ENCODE measurements at places on chromosomes 6 and 20.

DNA sequence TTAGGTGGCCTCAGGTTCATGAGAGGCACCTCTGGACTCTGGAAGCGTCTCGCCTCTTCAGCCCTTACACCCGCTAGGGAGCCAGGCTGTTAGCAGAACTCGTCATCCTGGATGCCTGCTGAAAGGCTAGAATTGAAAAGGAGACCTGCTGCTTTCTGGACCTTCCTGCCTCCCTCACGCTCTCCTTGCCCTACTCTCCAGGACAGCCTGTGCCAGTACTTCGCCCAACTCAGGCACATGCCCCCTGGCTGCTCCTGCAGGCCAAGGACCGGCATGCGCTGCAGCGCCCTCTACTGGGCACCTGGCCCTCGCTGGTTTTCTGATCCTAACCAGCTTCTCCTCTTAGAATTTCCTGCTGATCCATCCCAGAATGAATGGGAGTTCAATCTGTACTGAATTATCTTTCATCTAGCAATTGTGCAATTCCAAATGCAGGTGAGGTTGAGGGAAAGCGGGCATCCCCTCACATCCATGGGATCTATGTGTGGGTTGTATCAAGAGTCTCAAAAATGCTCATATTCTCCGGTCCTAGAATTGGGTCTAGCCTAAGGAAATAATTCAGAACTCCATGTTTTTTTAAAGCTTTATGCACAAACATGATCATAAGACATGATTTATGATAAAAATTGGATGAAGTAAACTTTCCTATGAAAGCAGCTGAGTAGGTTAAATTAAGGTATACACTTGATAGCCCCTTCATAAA is 78.0 kb downstream of the PTPN1 start:
- DNase-seq = peak; percentile 70

DNA sequence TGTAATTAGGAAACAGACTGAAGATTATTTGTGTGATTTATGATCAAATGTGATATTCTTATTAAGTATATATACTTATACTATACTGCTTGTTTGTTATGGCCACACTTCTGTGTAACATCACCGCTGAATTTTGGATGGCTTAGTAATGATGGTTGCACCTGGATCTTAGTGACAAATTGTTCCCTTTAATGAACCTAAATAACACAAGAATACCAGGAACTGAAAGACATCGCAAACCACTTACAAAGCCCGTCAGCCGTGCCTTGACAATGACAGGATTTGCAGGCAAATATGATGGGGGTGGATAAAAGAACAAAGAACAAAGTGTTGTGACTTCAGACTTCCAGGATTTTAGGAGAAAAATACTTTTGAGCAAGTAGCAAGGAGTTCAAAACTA is 67.1 kb downstream of the LAMP5 start:
- DNase-seq = no peak

DNA sequence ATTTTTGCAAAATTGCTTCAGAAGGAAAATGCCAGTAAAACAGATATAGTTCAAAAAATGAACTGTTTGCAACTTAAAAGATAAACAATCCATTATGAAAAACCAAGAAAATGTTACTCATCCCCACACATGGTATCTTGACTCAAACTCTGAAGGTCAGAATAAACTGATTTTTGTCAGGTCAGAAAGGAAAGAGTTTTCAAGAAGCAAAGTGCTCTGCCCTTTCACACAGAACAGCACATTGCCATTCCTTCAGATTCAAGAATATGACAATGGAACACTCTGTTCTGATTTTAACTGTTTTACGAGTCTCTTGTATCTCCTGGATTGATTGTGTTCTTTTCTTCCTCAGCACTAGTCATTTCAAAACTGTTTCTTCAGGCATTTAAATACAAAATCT is 33.8 kb upstream of the NT5E start:
- no peak for DNase-seq

- no peak for DNase-seq
These were observed 292.2 kb upstream of the RSPO3 start for GRCh38 chr6:126826166-126826714.

GRCh38 chr20:4608861-4609260 is 112.8 kb upstream of the PRND start:
- no peak for DNase-seq

- DNase-seq = no peak
These were observed 37.1 kb downstream of the PHF3 start for GRCh38 chr6:63672582-63673129.

DNA sequence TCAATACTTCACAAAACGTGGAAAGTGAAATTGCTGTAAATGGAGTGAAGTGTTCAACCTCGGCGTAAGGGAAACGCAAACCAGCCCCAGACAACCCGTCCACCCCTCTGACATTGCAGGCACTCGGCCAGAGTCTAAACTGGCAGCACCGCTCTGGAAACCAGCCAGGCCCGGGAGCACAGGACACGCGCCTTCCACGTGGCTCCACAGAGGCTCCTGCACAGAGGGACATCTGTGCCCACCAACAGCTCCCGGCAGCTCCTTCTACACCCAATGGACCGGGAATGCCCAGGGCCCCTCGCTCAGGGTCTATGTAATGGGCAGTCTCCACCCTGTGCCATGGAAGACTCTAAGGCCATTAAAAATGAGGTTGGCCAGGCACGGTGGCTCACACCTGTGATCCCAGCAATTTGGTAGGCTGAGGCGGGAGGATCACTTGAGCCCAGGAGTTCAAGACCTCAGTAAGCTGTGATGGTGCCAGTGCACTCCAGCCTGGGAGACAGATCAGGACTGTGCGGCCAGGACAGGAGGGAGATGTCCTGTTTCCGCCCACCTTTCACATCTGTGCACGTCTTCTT is 3.4 kb upstream of the HELZ2 start:
- no peak for DNase-seq

DNA sequence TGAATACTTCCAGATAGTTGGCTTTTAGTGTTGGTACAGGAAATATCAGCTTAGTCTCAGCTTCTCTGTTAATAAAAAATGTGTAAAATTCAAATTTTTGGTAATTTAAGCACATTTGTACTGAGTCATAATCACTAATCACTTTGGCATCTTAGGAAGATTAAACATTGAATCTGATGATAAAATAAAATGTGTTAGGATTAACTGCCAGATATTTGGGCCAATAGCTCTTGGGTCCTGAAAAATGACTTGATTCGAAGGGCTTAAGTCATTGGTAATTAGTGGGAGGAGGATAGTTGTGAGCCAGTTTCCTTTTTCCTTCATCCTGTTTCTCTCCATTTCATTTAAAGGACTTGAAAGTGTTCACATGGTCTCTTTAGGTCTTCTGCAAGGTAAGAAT is 426.1 kb downstream of the RFPL4B start:
- DNase-seq = no peak

DNA sequence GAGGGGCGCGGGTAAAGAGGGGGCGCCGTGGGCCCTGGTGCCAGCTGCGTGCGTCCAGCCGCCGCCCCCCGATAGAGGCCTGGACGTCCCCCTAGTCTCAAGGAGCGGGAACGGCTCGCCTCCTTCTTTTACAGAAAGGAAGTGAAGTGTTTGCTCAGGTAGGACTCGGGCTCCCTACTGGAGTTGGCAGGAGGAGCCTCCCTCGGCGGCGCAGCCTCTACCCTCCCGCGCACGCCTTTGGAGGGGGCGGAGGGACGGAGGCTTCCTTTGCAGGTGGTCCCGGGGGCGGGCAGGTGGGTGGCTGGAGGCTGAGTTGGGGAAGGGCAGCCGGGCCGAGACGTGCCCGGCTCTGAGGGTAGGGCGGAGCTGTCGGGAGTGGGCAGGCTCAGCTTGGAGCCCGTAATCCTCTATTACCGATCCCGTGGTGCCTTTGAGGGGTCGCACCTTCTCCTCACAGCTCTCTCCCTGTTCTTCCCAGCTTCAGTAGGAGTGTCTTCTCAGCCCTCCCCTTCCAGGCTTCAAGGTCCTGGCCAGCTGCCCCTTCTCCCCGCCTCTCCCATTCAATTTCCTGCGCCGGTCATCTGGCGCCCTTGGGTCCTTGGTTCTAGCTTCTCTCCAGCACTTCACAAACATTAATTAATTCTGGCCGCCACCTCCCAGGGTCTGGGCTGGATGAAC is 728 bp downstream of the ITPR3 start:
- DNase-seq = peak; percentile 63

DNA sequence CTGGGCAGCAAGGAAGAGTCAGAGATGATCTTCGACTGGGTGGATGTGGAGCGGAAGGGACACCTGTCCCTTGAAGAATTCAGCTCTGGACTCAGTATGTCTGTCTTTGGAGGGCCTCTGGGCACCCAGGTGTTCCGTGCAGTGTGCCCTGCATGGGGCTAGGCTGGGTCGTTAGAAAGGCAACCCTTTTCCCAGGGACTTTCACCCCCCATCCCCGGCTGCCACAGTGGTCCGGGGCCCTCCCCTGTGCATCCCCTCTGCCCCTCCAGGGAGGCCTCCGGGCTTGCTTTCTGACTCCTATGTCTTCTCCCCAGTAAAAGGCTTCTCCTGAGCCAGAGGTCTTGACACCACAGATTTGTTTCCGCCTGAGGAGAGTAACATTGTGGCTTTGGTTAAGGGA is 16.2 kb downstream of the RAB44 start:
- DNase-seq = no peak

- DNase-seq = no peak
These were observed 29.4 kb upstream of the TPD52L1 start for GRCh38 chr6:125124049-125124669.

- DNase-seq = no peak
These were observed 84.3 kb upstream of the MEI4 start for GRCh38 chr6:77568570-77568969.

- DNase-seq = no peak
These were observed 45.3 kb upstream of the DACT2 start for GRCh38 chr6:168364793-168365421.

GRCh38 chr6:26252077-26252472 is 112.9 kb upstream of the BTN3A2 start:
- DNase-seq = peak; percentile 70

GRCh38 chr6:149306967-149307366 is 10.5 kb upstream of the TAB2 start:
- DNase-seq = no peak

- DNase-seq = peak; percentile 60
These were observed 12.9 kb upstream of the C20orf144 start for GRCh38 chr20:33649201-33649681.

DNA sequence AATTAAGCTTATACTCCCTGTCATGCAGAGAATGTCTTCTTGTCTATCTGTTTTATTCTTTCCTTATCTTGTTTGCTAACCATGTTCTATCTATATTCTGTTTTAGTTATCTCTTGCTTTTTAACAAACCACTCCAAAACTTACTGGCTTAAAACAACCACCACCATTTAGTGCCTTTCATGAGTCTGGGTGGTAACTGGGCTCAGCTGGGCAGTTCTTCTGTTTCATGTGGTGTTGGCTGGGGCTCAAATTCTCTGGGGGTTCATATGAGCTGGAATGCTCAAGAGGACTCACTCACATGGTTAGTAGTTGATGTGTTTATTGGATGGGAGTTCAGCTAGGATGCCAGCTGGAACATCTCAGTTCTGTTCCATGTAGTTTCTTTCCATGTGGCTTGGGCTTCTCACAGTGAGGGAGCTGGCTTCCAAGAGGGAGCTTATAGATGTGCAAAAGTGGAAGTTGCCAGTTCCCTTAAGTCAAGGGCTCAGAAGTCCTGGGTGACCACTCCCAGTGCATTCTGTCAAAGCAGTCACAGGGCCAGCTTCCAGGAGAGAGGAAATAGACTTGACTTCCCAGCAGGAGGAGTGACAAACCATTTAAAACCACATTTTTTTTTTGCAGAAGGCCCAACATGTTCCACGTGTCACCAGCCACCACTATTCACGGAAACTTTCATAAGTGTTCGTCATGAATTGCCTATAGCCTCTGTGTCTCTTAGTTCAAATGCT is 70.4 kb downstream of the PLCB4 start:
- DNase-seq = no peak

DNA sequence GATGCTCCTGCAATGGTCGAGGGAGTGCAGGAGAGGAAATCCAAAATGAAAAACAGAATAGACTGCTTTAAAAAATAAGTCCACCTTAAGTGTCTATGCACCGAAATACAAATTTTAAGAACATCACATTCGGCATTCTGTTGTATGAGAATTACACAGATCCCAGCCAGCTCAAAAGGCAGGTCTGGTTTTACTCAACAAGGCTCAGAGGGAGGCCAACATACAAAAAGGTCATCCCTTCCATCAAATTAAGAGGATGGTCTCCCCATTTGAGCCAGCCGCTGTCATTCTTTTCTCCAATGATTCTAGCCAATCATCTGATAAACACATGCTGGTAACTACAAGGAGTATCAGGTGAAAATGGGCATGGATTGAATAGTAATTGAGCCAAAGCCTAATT is 7.9 kb downstream of the ATXN1 start:
- no peak for DNase-seq

- peak; percentile 75 for DNase-seq
These were observed 724 bp downstream of the CDKN1A start for GRCh38 chr6:36679043-36679833.

- DNase-seq = no peak
These were observed 11.7 kb downstream of the TRERF1 start for GRCh38 chr6:42440027-42440426.

GRCh38 chr6:145898376-145898775 is 65.8 kb downstream of the SHPRH start:
- no peak for DNase-seq

- DNase-seq = peak; percentile 74
These were observed 5.2 kb downstream of the SIRPA start for GRCh38 chr20:1900321-1900801.

GRCh38 chr6:167349631-167350274 is 24.9 kb downstream of the TTLL2 start:
- DNase-seq = peak; percentile 52

DNA sequence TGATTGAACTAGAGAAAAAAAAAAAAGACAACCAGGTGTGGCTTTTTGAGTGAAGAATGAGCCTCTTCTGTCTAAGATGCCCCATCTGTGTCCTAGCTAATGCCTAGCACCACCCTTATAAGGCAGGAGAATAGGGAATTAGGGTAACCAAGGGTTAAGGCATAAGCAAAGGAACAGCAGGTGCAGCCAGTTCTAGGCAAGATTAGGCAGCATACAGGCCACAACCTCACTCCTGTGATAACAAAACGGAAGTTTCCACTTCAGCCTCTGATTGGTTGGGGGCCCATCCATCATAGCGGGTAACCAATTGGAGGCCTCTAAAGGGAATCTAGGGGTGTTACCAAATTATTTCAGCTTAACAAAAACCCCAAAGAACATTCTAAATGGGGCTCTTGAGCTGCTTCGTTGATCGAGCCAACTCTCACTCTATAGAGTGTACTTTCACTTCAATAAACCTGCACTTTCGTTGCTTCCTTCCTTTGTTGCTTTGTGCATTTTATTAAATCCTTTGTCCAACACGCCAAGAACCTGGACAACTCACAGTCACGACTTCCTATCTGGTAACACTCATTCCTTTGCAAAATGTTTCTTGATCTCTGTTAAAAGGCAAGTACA is 61.9 kb upstream of the TAGAP start:
- DNase-seq = peak; percentile 70

GRCh38 chr6:3596766-3597165 is 139.9 kb upstream of the SLC22A23 start:
- no peak for DNase-seq

Data from eye (tissue), 1 donor.